ENCODE measurements at places on chromosomes 7 and 10.

DNA sequence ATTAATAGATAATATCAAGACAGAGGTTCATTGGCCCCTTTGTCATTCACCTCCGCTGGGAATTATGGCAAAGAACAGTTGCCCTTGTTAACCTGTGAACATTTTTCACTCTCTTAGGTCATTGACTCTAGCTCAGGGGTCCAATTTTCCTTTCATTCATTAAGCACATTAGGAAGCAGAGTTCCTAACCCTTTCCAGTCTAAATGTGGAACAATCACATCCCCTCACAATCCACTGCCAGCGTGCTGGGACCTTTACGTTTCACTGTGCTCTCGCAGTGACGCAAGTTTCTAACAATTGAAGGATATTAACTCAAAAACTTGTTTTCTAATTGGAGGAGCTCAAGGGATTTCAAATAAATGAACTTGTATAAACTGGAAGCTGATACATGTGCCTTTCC, 79.3 kb upstream of the MEOX2 start:
- DNase-seq, result no peak

DNA sequence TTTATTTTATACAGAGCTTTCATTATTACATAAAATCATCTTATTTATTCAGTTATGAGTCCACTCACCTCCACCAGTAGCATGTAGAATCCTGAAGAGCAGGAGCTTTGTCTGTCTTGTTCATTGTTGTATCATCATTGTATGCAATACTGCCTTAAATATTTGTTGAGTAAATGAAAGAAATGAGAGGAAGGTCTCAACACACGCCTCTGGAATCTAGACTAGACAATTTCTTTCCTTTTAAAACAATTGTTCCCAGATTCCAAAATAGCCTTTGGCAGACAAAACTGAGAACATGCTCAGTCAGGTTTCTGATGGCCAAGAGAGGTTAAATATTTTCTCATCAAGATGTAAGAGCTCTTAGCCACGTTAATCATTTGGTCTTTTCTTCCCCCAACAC, 173.1 kb upstream of the AGR3 start:
- DNase-seq, result no peak

- DNase-seq, result no peak
These were observed 58.7 kb downstream of the RGS10 start for GRCh38 chr10:119483839-119484238.

DNA sequence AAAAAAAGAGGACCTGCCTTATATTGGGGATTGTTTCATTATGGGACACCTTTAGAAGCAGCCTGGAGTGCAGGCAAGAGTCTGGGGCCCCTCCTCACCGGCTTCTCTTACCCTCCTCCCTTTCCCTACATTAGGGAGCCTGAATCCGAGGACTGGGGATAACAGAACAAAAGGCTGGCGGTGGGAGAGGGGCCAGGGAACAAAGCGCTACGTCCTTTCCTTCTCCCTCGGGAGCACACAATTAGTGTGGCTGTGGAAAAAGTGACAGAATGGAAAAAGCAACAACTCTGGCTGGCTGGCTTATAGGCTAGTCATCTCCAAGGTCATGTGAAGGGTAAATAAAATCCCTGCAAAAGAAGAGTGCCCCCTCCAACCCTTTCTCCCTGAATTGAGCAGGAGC, 74.7 kb downstream of the LSM5 start:
- no peak for DNase-seq

DNA sequence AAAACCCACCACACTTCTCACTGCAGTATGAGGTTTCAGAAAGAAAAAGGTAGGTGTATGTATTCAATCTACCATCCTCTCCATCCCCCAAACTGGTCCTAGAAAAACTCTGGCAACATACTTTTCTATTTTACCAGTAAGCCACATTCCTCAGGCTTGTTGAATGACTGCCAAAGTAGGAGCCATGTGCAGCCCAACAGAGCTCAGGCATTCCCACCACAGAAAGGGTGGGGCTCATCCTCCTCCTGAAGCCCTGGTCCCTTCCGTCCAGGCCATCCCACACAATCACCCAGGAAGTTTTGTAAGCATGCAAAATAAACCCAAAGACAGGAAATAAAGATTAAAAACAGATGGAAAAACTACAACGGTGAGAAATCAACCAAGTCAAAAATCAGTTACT, 57.2 kb downstream of the MAD1L1 start:
- peak; percentile 92 for DNase-seq

DNA sequence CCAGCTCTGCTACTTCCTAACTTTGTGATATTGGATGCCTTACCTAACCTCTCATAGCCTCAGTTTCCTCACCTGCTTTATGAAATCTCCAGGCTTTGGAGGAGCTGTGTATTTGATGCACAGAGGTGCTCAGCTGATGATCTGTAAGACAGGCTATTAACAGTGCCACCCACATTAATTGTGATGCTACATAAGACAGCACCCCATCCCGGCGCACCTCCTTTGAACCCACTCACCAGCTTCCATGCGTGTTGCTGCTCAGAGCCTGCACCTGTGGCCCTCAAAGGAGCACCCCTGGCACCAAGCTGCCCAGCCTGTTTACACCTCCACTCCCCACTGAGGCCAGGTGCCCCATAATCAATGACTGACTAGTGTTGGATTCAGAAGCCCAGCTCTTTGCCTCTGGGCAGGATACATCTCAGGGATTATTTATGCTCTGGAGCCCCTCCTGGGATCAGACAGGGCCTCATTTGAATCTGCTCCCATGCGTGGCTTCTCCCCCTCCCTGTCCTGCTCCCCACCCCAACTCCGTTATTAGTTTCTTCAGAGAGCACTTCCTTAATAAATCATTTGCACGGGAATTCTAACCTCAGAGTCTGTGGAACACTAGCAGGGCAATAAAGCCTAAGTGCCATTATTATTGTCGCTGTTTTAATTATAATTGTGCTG, 87.7 kb downstream of the GFRA1 start:
- no peak for DNase-seq

- peak; percentile 47 for DNase-seq
These were observed at the start of gene ARHGAP12 for GRCh38 chr10:31928549-31929260. Gene ARHGAP12, minus strand, starts transcription at chr10:31928831. Its CDS starts 19,976 bp downstream, at chr10:31908855.

All from SW 1271 (cell line).